NCI-H1694 (cell line): ENCODE measurements at places on chromosomes 3 and 15.
A peak's percentile ranks its signal among the peaks of the same experiment; 100 is the strongest.

GRCh38 chr3:71423151-71423906 is 160.2 kb downstream of the FOXP1 start:
- DNase-seq = peak; percentile 17

GRCh38 chr3:112020674-112021085 is 13.9 kb upstream of the TMPRSS7 start:
- DNase-seq = no peak

DNA sequence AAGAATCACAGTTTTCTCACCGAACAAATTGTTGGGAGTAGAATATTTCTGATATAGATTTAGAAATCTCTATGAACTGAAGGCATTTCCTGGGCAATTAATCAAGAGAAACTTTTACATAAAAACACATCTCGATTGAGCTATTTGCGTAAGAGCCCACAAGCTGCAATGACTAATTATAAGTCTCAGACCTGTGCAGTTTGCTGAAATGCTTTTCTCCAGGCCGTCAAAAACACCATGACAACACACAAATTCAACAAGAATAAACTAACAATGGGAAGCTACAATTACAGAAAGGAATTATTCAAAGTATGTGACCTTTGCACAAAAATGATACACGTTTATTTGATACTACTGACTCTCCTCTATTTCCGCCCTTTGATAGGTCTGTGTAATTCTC is 481.2 kb upstream of the WNT5A start:
- no peak for DNase-seq

GRCh38 chr3:128573160-128573559 is 77.5 kb downstream of the RPN1 start:
- no peak for DNase-seq

- peak; percentile 68 for DNase-seq
Observed at GRCh38 chr15:74651242-74651741, 35.7 kb downstream of the CLK3 start.

GRCh38 chr3:33385423-33385822 is 54.8 kb downstream of the UBP1 start:
- no peak for DNase-seq
